ENCODE measurements at places on chromosomes 4 and X.
A peak's percentile ranks its signal among the peaks of the same experiment; 100 is the strongest.

DNA sequence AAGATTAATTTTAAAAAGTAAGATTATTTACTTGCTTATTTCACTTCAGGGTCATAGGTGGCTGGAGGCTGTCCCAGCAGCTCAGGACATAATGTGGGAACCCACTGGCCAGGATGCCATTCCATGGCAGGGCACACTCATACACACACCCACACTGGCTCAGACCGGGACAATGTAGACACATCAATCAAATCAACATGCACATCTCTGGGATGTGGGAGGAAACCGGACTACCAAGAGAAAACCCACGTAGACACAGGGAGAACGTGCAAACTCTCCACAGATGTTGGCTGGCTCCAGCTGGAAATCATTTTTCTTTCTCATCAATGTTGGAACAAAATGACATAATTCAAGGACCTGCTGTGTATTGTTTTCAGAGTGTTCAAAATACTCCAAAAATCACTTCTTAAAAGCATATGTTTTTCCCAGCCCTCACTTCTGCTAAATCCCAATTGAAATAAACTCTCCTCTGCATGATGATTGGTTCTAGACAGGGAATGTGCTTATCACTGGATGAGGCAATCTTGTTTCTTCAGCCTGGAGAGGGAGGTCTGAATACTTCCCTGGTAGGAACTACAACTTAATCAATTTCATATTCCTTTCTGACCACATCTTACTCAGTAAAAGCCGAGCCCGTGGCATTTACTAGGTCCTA, 18.6 kb upstream of the CPE start:
- DNase-seq = no peak

DNA sequence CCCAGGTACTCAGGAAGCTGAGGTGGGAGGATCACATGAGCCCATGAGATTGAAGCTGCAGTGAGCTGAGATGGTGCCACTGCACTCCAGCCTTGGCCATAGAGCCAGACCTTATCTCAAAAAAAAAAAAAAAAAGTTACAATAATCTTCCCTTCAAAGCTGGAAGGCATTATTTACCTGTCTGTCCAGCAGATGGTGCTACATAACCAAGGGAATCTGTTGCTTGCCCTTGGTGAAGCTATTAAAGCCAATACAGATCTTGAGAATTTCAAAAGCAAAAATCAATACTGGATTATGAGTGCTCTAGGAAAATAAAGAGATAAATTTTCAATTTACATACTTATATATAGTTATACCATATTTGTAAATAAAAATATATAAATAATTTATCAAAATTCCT, 25.9 kb downstream of the PKD2 start:
- DNase-seq = peak; percentile 64

- DNase-seq = peak; percentile 42
Observed at GRCh38 chrX:46912098-46912602, at the start of gene JADE3. TSS of gene JADE3 (plus strand) at chrX:46912421. CDS start at chrX:46984895, 72,474 bp downstream.

DNA sequence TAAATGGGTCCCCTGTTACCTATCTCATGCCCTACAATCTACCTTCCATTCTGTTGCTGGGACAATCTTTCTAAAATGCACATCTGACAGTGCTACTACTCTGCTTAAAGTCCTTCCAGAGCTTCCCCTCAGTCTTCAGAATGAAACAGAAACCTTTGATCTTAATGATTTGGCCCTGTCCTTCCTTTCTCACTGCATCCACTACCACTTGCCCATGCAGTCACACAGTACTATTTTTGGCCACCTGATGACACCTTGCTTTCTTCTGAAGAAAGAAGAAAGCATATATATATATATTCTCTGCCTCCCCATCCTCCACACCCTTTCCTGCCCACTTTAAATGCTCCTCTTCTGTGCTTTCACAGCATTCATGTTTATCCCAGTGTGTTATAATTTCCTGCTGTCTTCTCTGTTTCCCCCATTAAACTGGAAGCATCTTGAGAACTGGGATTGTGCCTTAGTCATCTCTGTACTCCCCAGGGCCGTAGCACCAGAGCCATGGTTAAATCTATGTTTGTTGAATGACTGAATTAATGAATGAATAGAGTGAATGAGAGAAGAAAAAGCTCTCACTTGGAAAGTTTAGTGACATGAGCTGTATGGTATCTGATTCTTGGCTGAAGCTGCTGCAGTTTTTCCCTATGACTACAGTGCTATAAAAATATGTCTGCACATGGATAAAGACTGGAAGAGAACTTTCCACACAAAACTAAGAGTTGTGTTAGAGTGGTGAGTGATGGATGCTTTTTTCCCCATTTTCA, 56.2 kb downstream of the RTL9 start:
- no peak for DNase-seq

GRCh38 chr4:168629566-168629965, 132.7 kb downstream of the PALLD start:
- DNase-seq = no peak

DNA sequence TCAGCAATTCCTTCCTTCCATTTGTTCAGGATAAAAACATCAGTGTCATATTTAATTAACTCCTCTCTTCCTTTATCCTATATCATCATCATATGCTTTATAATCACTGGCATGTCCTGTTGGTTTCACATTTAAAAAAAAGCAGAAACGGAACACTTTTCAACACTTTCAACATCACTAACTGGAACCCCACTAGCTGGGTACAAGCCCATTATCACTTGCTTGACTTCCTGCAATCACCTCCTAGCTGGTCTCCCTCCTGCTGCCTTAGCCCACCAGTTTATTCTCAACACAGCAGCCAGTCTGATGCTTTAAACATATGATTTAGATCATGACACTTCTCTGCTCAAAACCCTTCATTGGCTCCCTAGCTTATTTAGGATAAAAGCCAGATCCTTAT, 116.4 kb upstream of the LSM6 start:
- DNase-seq = peak; percentile 78

DNA sequence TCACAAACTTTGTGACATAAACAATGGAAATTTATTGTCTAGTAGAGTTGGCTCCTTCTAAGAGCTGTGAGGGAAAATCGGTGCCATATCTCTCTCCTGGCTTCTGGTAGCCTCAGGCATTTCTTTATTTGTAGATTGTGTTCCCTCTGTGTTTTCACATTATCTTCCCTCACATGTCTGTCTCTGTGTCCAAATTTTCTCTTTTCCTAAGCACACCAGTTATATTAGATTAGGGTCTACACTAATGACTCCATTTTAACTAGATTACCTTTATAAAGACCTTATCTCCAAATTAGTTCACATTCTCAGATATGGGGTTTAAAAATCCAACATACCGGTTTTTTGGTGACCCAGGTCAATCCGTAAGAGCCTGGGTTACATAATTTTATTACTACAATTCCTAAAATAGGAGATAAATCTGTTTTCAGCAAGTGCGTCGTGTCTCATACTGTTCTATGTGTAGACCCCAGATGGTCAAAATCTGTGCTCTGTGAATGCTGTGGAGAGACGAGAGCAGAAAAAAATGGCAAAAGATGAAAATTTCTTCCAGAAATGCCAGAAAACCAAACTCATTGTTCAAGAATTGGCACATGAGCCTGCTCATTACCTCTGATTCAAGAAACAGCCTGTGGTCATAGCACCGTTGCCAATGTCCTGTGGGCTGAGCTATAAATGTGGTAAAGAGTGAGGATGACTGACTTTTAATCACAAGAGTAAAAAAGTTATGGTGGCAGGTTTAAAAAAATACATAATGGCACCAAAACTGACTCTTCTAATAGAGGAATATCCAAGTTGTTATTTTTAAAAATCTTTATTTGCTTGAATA, 574.7 kb downstream of the PCDH7 start:
- no peak for DNase-seq

DNA sequence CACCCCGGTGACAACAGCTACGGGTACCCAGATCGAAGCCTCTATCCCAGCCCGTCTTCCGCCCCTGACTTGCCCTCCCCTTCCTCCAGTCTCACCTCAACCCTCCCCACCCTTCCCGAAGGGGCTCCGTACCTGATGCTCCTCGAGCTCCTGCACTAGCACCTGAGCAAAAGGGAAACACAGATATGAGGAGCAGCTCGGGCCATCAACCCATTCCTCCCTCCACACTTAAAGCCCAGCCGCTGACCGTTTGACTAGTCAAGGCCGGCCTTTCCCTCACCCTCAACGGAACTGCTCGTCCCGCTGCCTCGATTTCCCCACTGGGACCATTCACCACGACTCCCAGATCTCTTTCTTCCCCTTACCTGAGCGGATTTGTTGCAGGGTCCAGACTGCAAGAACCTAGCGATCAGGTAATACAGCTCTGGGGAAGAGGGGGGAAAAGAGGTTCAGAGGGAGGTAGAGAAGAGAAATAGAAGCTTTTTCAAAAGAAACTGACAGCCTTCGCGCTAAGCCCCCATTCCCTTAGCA, 731 bp downstream of the BRWD3 start:
- DNase-seq = no peak

GRCh38 chrX:53429755-53430154, 4.4 kb downstream of the HSD17B10 start:
- DNase-seq = no peak

GRCh38 chr4:51866835-51867234, 23.9 kb downstream of the DCUN1D4 start:
- DNase-seq = no peak

DNA sequence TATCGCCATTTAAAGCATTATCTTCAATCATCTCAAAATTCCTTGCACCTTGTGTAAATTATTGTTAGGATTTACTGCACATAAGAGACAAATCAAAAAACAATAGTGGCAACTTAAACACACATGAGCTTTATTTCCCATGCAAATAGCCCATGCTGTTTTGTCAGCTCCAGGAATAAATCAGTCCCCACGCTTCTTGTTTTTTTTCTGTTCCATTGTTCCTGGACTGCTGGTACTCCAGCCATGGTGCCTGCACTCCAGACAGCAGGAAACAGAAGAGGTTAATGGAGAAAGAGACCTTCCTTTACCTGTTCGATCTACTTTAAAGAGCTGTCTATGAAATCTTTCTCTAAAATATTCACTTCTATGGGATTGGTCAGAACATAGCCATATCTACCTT, 1515.7 kb upstream of the TENM3 start:
- no peak for DNase-seq
